ENCODE measurements at places on chromosomes 4 and X.

GRCh38 chr4:12242354-12242753, 813.7 kb upstream of the HS3ST1 start:
- no peak for DNase-seq

DNA sequence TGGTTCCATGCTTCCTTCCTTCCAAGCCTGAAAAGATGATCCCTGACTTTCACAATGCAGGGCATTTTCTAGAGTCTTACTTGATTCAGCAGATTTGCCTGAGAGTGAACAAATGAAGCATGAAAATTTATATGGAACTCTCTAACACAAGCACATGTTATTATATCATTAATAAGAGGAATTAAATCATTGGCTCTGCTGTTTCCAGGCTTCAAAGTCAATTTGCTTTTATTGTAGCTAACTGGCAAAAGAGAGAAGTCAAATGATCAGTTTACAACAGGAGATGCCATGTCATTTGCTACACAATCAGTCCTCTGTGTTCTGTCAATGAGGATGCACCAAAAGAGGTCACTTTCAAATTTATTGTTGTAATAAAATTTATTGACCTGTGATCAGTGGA, 101.5 kb upstream of the UGT8 start:
- DNase-seq: no peak

DNA sequence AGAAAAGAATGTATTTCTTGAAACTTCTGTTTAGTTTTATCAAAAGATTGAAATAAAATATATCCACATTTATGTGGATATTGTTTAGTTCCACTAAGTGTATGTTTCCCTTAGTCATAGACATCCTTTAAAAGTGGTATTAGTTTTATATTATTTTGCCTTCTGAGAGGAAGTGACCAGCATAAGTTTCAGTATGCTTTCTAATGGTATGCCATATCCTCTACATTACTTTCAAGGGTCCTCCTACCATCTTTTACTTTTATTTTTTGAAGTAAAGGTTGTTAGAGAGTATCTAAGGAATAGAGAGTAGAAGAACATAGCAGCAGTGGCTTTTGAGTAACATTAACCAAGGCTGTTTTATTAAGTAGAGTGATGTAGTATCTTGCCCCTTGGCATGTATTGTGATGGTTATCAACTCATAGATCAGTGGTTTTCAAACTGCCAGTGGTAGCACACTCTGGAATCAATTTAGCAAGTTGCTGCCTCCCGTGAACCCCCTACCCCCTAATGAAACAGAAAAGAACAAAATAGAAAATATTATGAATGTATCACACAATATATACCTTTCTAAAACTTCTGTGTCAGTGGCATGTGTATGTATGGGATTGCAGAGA, 44.8 kb downstream of the RBPJ start:
- no peak for DNase-seq

DNA sequence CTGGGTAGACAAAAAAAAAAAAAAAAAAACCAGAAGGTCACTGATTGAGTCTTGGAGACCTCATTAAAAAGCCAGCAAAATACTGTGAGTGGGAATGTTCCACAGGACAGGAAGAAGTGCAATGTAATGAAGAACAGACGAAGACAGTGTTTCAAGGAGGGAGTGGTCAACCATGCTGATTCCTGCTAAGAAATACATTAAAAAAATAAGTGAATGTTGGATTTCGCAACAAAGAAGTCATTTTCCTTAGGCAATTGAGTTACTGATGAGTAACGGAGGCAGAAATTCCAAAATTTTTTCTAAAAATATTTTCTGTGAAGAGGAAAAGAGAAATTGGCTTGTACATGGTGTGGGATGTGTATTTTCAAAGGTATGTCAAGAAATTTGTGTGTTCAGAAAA, 94.3 kb upstream of the FAM47B start:
- no peak for DNase-seq

DNA sequence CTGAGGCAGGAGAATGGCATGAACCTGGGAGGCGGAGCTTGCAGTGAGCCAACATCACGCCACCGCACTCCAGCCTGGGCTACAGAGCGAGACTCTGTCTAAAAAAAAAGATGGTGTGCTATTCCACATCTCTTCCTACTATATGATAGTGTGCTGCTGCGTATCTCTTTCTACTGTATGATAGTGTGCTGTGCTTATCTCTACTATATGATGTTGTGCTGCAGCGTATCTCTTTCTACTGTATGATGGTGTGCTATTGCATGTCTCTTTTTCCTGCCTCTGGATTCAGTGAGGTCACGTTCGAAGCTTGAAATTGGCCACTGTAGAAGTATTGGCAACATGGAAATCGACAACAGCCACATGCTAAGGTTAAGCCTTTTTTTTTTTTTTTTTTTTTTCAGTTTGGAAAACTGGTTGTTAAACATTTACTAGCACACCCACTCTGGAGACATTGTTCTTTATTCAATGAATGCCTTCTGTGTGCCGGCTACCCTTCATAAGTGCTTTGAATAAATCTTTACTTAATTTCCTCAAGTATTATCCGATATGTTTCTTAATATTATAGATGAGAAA, 31.0 kb downstream of the ARFIP1 start:
- no peak for DNase-seq

GRCh38 chrX:107718156-107718621, 57.4 kb downstream of the TSC22D3 start:
- DNase-seq: peak; percentile 27

DNA sequence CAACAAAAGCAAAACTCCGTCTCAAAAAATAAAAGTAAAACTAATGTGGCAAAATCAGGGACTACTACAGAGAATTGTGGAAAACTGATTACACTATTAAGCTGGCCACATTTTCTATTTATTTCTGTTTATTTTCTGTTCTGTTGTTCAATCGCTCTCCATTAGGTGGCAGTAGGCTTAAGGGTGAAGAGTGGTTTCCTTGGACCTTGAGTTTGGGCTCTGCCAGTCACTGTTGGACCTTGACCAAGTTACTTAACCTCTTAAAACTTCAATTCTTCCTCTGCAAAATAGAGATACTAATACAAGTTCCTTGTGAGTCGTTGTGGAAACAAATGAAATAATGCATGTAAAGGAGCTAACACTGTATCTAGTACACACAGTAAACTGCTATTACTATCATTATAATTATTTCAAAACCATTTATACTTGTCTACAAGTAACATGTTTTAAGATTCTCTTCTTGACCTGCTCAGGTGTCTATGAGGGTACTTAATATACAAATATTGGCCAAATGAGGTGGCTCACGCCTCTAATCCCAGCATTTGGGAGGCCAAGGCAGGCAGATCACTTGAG, 15.2 kb downstream of the HSD17B11 start:
- DNase-seq: peak; percentile 32

- DNase-seq: no peak
Measured at GRCh38 chrX:4265036-4265435, 551.6 kb upstream of the PRKX start.

GRCh38 chrX:77930581-77930980, 20.1 kb downstream of the ATP7A start:
- DNase-seq: no peak

GRCh38 chr4:81504112-81505003, 32.7 kb upstream of the RASGEF1B start:
- DNase-seq: no peak

DNA sequence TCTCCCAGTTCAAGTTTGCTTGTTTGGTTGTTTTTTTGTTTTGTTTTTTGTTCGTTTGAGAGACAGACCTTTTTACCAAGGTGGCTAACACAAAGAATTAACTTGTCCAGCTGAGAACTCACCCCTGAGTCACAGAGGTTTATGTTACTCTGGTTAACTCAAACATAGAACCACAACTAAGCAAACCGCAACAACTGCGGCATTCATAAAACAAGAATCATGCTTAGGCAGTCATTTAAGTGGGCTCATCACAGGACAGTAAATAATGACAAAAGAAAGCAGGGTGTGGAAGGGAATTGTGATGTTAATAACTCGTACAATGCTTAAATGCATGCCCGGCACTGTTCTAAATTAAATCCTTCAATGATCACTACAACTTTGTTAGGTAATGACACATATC, 24.7 kb upstream of the IL13RA1 start:
- DNase-seq: no peak

DNA sequence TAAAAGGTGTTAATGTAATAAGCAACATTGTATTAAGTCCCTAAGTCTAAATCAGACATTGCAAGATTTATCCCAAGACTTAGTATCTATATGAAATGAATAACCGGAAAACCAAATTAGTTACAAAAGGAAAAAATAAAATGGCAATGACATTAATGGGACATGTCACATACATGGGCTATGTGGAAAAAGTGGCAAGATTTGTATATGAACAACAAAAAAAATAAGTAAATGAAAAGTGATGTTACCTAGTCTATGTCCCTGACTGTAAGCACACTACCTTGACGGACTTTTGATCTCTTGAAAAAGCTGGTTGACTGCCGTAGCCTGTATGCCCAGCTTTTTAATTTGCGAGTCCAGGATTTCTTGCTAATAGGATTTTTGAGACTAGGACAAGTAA, 55.5 kb upstream of the FAM120C start:
- DNase-seq: no peak

DNA sequence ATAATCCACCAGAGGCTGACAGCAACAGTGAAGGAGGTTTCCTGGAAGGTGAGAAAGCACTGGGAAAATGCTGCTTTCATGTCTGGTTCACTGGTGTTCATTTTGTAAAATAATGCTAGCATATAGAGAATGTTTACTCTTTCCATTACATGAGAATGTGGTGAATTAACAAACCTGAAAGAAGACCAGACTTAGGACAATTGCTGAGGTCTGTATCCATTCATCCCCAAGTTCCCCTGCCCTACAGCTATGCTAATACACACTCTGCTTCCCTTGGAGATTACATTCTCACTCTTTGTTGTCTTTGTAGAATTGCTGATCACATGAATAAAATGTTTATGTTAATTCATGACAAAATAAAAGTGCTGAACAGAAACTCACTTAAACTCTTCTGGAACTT, 99.5 kb downstream of the ARHGAP6 start:
- no peak for DNase-seq

DNA sequence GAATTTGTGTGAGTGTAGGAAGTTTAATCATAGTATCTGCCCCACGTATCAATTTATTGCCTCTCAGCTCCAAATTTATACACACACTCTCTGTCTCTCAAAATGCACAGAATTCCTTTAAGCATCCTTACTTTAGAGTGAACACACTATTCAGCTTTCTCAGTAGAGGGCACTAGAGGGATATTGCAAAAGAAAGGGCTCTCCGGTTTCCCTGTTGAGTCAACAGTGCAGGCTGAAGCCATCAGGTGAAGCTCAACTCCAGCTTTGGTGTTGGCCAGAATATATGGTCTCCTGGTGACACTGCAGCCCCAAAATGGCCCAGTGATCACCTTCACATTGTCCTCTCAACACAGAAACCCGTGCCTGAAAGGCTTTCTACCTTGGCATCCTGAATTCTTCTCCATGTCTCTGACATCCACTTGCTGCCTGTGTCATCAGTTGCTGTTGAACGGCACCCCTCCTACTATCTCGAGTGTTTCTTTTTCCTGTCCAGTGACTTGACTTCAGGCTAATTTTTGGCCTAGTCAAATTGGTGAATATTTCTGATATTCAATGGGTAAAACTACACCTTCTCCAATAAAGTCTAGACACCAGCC, 670.5 kb downstream of the GABRG1 start:
- DNase-seq: peak; percentile 2

DNA sequence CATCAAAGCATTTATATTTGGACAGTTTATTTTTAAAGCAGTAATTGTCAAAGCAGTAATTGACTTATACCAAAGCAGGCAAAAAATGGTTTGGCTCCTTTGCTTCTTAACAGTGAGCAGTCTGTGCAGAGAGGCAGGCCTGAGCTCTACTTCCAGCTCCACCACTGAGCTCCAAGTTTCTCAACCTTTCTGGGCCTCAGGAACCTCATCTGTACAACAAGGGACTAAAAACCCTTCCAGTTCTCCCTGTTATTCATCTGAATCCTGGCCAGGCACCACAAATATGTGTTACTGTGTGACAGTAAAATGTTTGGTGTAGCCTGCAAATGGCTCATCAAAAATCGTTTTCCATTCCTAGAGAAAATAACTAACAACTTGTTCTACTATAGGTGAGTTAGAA, 88.7 kb upstream of the TTC29 start:
- no peak for DNase-seq

DNA sequence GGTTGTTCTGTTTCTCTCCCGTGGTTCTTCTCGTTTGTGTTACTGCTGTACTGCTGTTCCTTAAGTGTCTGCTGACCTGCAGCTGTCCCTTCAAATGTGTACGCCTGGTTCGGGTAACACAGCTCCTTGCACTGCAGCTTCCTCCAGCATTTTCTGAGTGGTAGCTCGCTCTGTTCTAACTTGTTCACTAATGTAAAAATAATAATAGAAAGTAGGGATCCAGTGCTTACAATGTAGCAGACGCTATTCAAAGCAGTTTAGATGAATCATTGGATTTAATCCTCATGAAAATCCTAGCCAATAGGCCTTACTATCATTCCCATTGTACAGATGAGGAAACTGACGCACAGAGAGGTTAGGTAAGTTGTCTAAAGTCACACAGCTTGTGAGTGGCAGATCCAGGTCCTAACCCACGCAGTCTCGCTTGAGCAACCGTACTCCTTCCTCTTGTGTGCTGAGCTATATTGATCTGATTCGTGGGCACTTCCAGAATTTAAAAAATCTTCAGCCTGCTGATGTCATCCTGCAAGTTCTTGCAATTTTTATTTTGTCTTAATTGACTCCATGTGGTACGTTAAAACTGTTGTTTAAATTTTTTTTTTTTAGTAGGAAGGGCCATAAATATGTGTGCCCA, 448.2 kb upstream of the FAT1 start:
- no peak for DNase-seq

- no peak for DNase-seq
Measured at GRCh38 chr4:149884046-149884445, 68.4 kb upstream of the IQCM start.

DNA sequence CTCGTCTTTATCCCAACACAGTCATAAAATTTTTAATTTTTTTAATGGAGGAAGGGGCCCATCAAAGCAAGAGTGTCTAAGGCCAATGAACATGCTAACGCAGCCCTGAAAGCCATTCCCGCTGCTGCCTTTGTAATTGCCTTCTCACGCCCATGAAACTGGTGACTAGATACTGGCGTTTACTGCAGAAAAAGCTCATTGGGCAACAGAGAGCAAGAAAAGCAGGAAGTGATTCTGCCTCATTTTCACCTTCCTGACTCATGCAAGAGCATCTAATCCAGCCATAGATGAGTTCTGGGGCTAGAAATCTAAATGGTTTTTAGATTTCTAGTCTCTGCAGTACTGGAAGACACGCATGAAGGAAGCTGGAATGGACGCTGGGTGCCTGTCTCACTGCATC, 72.5 kb downstream of the ANXA3 start:
- DNase-seq: no peak

DNA sequence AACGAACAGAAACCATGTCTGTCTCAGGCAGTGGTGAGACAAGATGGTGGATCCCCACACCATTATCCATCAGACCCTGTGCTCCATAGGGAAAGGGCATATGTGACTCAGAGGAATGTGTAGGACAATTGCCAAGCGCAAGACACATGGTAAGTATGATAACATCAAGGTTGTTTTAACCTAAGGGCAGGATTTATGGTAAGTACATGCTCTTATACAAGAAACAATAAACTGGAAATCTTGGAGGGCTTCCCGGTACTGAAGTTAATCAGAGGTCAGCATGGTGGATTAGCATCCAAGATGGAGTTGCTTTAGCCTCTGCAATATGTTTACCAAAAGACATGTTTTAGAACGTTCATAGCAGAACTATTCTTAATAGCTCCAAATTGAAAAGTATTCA, 355.0 kb downstream of the PPP1R2C start:
- DNase-seq: no peak

GRCh38 chrX:12891915-12892506, 14.4 kb upstream of the TLR8 start:
- DNase-seq: no peak
